ENCODE measurements at places on chromosomes 2 and 18.

- no peak for DNase-seq
Observed at GRCh38 chr2:221554769-221555493, 17.2 kb downstream of the EPHA4 start.

GRCh38 chr2:237594514-237594871 lies 4.0 kb upstream of the RAB17 start:
- no peak for DNase-seq

DNA sequence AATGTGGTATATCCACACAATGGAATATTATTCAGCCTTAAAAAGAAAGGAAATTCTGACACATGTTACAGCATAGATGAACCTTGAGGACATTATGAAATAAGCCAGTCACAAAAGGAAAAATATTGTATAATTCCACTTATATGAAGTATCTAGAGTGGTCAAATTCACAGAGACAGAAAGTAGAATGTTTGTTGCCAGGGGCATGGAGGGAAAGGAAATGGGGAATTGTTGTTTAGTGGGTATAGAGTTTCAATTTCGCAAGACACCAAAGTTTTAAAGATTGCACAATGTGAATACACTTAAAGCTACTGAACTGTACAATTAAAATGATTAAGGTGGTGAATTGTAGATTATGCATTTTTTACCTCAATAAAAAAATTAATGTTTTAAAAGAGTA lies 92.9 kb downstream of the TXNL1 start:
- DNase-seq, result no peak

DNA sequence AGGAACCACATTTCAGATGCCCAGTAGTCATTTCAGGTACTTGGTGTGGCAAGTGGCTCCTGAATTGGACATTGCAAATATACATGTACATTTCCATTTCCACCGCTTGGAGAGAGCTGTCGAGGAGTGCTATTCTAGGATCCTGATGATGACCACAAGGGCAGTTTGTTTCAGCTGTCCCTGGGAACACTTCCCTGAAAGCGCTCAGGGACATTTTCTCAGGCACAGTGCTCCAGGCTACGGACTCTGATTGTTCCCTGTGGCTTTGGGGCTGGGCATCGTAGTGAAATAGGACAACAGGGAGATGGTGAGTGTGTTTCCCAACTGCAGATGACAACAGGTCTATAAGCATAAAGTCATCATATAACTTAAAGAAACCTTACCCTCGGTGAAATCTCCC lies 3.1 kb downstream of the DBI start:
- DNase-seq, result no peak

DNA sequence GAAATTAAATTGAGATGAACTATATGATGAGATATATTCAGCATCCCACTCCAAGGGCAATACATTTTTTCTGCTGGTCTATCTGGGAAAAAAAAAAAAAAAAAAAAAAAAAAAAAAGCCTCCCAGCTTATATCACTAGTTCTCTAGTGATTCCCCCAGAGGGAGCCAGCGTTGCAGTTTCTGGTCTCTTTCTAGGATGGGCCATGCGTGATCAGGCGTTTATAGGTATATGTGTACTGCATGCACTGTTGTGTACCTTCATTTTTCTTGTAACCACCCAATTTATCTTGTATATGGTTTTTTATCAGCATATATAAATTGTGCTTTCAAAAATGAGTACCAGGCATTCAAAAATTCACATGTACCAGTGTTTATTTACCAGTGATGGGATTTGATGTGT lies 35.1 kb downstream of the DCDC2C start:
- DNase-seq, result peak; percentile 72

DNA sequence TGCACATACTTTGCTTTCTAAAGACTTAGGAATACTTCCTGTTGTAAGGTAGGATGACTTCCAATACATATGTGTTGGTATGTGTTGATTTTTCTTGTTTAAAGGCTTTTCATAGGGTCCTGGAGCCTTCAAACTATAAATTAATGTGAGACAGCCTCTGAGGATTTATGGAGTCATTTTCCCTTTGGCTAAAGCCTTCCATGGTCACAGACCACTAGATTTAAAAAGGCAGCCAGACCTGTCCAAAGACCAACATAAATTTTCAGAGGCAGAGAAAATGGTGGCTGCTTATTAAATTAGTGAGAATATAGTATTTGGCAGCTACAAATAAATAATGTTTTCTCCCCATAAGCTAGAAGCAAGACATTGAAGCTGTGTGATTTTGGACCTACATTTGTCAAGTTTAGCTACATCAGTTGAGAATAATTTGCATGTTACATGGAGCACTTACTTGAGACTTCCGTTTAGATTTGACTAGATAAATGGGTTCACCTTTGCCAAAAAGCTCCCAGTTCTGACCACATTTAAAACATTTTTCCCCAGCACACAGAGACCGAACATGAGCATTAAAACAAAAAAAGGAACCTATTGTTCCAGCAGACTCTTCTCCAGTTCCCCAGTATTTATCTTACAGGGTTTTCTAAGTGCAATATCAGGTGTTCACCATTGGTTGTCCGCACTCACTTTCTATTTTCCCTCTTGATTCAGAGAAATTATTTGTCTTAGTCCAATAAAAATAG lies 402.9 kb downstream of the PARD3B start:
- DNase-seq, result no peak

GRCh38 chr2:98505971-98506664 lies 61.5 kb downstream of the INPP4A start:
- DNase-seq, result no peak

GRCh38 chr18:75582406-75582821 lies 154.9 kb upstream of the SMIM21 start:
- DNase-seq, result no peak

- DNase-seq, result no peak
Observed at GRCh38 chr2:176424746-176425145, 155.5 kb downstream of the MTX2 start.

GRCh38 chr2:218516614-218517013 lies 51.5 kb downstream of the USP37 start:
- DNase-seq, result no peak

DNA sequence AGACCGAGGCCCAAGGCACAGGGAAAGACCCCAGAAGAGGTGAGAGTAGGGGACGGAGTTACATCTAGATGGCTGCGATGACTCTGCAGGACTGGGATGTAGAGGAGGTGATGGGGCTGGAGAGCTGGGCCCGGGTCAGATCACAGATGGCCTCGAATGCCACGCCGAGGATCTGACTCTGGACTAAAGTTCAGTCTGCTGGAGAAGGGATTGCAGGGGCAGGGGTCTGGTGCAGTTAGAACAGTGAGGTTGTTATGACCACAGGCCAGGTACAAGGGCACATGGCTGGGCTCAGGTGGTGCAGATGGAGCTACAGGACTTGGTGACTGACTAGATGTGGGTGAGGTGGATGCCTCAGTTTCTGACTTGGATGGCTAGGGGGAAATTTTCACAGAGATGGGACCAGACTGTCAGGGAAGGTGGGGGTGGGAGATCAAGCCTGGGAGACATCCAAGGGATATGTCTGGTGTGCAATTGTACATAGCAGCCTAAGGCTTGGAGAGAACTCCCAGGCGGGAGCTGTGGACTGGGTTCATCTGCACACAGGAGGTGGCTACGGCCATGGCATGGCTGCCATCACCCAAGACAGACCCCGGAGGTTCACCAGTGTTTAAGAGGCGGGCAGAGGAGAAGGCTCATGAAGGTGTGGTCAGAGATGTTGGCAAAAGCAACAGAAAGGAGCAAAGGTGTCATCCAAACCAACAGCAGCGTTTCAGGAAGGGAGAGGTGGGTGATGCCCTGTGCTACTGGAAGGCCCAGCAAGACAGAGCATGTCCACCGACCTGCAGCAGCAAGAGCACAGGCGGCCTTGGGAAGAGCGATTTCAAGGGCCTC lies 66.9 kb downstream of the CIB4 start:
- DNase-seq, result no peak

DNA sequence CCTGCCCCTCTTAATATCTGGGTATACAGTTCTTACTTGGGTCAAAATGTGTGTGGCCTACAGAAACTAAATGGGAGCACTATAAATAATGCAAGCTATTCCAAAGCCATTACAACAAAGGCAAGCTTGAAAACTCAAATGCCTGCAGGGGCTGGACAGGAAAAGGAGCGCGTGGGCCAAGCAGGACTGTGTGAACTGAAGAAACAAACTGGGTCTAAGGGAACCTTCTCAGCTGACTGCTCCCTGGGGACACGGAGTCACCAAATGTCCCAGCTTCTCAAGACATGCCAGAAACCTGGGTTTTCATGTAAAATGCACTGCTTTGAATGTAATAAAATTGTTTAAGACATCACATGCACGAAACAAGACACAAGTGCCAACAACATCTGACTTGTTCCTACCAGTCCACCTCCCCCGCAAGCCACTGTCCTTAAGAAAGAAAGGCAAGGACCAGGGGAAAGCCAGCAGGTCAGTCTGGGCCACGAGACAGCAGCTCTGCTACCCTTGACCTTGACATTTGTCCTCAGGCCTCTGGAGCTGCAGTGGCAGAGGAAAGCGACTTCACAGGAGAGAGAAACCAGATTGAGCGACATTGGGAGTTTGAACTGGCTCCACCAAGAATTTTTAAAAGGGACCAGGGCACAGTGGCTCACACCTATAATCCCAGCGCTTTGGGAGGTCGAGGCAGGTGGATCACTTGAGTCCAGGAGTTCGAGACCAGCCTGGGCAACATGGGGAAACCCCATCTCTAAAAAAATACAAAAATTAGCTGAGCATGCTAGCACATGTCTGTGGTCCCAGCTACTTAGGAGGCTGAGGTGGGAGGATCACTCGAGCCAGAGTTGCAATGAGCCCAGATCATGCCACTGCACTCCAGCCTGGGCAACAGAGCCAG lies 89.7 kb upstream of the SH3BP4 start:
- no peak for DNase-seq

DNA sequence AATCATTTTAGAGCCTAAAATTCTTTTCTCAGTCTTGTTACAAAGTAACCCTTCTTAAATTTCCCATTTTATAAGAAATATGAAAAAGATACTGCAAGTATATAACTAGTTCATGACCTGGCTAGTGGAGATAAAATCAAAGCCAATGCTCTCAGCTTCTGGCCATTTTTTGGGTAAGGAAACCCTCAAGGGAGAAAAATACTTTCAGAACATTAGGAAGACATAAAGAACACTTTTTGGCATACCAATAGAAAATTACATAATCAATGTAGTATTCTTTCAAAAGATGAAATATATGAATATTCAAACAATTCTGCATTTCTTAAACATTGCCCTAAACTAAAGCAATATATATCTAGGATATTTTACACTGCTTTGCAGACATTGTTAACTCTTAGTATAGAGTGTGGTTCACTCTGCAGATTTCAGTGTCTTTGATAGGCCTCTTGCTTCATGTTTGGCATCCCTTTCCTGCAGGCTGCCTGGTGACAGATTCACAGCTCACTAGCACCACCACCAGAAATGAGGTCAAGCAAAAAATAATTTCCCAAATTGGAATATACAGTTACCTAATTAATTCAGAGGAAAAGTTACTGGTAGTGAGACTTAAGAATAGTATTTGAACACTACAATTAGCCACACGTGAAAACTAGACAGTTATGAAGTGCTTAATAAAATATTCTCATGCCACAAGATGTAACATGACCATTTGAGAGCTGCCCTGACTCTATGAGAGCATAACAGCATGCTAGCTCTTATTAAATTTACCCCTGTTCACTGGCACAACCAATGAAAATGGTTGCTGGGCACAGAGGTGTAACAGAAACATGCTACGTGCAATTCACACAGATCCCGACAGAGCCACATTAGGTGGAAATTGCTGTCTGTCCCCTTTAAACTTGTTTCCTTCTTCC lies 36.0 kb downstream of the PAIP2B start:
- DNase-seq, result no peak

GRCh38 chr2:130251873-130252620 lies 53.8 kb upstream of the TUBA3E start:
- no peak for DNase-seq

- no peak for DNase-seq
Observed at GRCh38 chr2:143608063-143608423, 478.8 kb downstream of the ARHGAP15 start.

GRCh38 chr2:200373973-200374416 lies 67.5 kb downstream of the SPATS2L start:
- DNase-seq, result no peak

Measured in NCI-H2171 (cell line).